CD4-positive, alpha-beta T cell (primary cell): ENCODE measurements at places on chromosomes 7 and 10.

DNA sequence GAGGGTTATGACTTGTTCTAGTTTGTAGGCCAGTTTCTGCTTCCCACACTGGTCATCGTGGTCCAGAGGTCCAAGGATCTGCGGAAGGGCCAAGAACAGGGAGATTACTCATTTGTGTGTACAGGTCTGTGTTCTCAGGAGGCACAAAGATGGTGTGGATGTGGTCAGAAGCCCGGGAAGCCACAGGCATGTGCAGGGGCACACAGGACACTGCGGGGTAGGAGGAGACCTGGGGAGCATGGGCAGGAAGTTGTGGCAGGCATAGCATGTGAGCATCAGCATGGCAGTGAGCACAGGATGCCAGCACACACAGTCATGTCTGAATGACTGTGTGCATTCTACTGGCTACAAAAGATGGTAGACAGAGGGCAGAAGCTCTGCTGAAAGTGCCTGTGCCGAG lies 445.8 kb downstream of the PLXNA4 start:
- no peak for DNase-seq

DNA sequence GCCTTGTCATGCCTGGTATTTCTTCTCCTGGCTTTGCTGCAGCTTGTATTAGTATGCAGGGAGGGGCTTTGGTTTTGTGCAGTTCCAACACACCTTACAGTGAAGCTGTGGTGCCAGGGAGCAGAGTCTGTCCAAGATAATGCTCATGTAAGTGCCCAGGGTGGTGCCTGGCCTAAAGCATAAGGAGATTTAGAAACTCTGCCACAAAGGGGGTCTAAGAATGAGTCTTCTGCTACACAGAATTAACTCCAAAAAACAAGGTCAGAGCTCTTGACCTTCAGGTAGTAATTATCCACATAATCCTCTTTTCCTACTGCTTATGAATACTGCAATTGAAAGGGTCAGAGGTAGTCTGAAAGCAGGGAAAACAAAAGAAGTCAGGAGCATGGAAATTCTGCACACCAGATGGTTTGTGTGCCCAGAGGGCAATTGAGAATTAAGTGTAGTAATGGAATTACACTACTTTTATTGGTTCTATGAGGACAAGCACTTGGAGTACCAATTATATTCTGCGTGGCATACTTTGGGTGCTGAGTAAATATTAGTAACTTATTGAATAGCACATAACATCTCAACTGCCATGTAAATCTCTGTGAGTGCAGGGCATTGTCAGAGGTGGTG lies 121.5 kb downstream of the KAT6B start:
- no peak for DNase-seq

DNA sequence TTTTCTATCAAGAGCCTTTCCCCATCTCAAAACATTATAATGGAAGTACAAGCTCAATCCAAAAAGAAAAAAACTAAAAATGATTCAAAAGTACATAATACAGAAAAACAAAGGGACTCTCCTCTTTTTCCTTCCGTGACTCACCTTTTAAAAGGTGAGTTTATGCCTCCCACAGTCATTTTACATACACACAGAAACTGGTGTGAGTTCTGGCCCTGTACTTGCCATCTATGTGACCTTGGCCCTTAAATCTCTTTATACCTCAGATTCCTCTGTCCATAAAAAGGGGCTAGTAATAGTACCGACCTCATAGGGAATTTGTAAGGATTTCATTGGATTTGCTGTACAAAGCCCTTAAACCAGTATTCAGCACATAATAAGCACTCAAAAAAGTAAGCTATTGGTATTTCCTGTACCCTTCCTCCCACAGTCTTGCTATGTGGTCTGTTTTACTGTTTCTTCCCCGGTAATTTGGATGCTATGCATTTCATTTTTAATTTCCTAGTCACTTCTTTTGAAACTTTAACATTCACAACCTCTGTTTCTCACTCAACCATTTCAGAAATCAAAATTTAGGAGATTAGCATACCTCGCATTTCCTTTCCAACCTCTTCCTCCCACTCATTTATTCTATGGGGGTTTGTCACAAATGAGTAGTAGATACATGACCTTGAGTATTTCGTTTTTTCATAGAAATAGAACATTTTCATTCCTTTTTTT lies 39.0 kb downstream of the STK17A start:
- DNase-seq, result peak; percentile 28

DNA sequence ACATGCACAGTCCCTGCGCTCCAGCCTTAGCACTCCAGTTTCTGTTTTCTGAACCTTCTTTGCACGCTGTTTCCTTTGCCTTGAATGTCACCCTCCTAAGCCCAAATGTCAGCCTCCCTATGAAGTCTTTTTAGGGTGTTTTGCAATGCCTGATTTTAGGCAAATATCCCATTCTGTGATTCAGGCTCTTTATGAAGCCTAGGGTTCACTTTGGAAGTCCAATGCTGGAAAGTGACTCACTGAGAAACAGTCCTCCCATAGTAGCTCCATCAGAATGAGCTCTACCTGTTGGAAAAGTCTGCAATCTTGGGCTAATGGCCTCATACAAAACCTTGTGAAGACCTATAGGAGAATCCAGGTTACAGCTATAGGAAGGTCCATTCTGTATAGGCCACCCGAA lies 5.3 kb downstream of the LAMB4 start:
- DNase-seq, result no peak

DNA sequence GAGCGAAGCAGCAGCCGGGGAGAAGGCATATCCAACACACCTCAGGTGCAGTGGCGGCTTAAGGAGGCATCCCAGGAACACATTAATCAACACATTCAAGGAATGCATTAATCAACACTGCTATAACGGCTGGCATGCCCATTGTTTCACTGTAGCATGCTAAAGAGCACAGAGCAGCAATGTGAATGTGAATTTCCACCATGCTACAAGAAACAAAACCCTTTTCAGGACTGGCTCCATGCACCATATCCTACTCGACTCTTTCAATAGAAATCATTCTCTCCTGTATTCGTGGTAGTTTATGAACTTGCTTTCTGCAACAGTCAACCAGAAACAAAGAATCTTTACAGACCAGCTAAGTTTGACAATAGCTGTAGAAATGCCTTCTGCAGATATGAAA lies 149.0 kb downstream of the NRCAM start:
- no peak for DNase-seq

DNA sequence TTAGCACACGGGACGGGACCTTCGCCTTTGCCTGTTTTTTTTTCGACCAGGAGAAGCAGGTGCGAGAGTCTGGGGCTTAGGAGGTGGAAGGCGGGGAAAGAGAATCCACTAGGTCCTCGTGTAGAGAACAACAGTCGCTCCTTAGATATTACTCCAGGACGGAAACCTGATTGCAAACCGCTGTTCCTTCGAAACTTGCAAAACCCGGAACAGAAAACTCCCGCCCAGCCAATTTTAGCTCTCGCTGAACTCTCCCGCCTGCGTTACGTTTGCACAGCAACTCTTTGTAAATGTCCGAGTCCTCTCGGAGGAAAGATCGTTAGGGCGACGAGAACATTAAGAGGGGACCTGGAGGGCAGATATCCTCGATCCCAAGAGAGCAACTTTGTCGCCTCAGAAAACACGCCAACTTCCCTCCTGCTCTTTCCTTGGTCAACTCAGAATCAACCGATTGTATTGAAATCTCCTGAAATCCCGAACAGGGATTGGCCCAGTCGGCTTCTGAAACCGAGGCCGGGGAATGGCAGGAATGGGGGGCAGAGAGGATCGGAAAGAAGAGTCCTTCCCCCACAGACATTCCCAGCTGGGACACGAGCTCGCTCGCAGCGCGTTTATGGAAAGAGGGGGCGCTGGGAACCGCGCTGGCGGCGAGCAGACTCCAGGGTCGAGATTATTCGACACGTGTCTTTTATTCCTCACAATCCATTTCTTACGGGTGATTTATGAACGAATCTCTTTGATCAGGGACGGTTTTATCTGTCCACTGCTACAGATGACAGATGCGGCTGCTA lies 9.9 kb downstream of the TWIST1 start:
- no peak for DNase-seq

GRCh38 chr7:41149576-41149975 lies 553.3 kb downstream of the INHBA start:
- no peak for DNase-seq

DNA sequence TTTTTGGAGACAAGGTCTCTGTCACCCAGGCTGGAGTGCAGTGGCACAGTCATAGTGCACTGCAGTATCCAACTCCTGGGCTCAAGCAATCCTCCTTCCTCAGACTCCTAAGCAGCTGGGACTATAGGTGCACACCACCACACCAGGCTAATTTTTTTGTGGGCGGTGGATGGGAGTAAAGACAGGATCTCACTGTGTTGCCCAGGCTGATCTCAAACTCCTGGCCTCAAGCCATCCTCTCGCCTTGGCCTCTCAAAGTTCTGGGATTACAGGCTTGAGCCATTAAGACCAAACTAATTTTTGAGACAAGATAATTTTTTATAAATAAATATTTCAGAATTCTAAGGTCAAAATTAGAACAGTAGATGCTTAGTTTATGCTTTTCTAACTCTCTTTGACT lies 80.8 kb upstream of the CAPZA2 start:
- no peak for DNase-seq

DNA sequence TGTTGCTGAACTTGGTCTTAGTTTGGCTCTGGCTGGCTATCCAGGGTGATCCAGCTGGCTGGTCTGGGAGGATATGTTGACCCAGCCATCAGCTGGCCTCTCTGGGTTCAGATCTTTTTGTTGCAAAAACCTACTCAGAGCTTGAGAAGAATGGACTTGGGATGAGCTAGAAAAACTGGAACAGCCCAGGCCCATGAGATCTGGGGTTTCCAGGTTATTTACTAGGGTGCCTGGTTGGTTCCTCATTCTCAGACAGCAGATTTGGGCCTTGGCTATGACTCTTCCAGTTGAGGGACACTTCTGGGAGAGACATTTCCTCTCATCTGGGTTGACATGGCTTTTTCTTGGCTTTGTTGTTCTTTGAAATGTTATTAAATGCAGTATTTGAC lies 116.6 kb downstream of the ADCY1 start:
- no peak for DNase-seq

GRCh38 chr7:2637505-2638223 lies 5.9 kb downstream of the TTYH3 start:
- peak; percentile 60 for DNase-seq

DNA sequence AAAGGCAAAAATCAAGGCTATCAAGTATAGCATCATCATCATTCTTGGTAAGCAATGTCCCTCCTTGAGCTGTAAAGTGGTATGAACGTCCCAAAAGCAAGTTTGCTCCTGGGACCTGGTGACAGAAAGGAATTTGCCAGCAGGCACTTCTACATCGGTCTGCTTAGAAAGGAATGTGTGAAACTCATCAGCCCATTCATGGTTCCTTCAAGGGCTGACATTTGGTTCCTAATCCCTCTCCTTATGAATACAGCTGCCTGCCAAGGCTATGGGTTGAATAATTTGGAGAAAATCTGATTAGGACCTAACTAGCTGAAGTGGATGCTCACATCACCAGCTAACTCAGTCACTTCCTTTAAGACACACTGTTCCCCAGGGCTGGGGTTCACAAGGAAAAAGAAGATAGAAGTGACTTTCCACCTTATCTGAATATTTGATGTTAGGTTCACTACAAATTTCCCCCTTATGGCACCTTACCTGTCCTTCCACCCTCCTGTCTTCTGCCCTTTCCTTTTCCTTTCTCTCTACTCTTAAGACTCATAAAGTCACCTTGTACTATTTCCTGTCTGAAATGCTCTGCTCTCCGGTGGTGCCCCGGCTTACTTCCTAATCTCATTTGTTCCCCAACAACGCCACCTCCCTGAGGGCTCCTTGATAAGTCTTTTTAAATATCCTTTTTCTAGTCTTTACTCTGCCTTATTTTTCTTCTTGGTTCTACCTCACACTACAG lies 187.1 kb downstream of the NPSR1 start:
- DNase-seq, result no peak
